ENCODE measurements at places on chromosomes 3 and 15.

DNA sequence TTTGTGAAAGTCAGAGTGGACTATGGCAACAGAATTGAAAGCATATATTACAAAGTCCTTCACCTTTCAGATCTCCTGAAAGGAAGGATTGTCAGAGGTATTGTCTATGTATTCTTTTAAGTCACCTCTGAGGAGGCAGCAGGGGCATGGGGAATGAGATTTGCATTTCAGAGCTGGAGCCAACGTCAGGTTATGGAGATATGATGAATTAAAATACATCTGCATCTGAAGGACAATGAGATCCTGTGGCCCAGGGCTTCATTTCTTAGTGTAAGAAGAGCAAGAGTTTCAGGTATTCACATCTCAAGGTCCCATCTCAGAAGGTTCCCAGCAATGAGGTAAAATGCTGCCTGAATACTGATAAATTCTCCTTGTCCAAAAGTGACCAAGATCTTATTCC is 695.8 kb downstream of the TUSC7 start:
- DNase-seq: no peak

DNA sequence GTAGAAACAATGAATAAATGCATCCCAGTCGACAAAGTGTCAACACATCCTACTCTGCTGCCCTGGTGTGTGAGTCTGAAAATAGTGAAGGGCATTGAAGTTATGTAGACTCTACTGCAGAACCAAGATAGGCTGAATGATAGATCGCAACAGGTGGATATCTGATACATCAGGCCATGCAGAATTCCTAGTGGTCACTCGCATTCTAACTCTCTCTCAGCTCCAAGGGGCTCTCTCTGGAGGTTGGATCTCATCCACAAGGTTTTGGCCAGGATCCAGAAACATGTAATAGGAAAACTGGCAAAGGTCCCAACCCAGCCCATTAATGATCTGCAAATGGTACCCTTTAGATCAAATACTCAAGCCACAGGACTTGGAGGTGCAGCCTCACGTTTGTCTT is 514.1 kb downstream of the MAGI1 start:
- no peak for DNase-seq

DNA sequence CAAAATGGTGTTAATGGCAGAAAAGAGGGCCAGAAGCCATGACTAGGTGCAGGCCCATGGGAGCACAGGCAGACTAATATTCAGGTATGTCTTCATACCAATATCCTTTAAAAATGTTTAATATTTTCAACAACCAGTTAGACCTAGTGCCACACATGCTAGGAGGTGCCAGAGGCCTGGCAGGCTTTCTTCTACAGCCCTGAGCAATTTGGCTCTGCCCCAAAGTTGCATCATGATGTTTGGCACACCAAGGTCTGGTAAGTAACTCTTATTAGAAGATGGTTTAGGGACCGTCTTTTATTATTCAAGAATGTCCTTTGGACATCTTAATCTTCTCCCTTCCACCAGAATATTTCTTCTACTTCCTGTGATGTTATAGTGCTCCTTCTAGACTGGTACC is 34.8 kb downstream of the MITF start:
- no peak for DNase-seq

GRCh38 chr15:37581866-37582532 is 352.4 kb upstream of the TMCO5A start:
- DNase-seq: no peak

GRCh38 chr3:42535981-42536784 is 33.7 kb downstream of the VIPR1 start:
- DNase-seq: peak; percentile 70

- DNase-seq: no peak
Measured at GRCh38 chr3:177694951-177695350, 497.7 kb upstream of the TBL1XR1 start.

DNA sequence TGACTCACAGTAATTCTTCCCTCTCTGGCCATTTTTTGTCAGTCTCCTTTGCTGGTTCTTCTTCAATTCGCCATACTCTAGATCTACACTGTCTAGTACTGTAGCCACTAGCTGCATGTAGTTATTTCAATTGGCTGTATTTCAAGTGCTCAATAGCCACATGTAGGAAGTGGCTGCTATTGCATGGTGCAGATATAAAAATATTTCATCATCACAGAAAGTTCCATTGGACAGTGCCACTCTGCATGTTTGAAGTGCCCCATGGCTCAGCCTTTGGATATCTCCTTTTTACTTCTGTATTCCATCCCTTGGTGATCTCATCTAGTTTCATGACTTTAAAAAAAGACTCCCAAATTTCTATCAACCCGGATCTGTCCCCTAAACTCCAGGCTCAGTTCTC is 22.1 kb downstream of the PPP2R3A start:
- DNase-seq: no peak

GRCh38 chr15:72540606-72541237 is 66.6 kb downstream of the ARIH1 start:
- no peak for DNase-seq

GRCh38 chr3:196643201-196643749 is 3.8 kb downstream of the NRROS start:
- peak; percentile 85 for DNase-seq

- no peak for DNase-seq
Measured at GRCh38 chr15:73781038-73781925, 28.1 kb upstream of the INSYN1 start.

- DNase-seq: no peak
Measured at GRCh38 chr15:32649342-32649741, 7.8 kb downstream of the SCG5 start.

All from GM13976 (cell line).